ENCODE measurements at places on chromosomes 3 and 15.
A peak's percentile ranks its signal among the peaks of the same experiment; 100 is the strongest.

DNA sequence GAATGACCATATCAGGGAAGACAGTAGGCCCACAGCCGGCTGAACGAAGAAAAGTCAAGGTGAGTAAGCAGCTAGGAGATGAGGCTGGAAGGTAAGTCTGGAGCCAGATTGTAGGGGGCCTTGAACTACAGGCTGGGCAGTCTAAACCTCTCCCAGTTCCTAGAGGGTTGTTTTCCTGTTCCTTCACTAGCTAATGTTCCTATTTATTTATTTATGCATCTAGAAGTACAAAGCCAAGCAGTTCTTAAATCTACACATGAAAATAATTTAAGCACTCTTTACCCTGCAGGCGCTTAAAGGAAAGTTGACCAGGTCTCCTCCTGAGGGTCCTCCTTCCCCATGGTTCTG lies 3.7 kb downstream of the ACAA1 start:
- no peak overlapping the region for H3K4me3 ChIP-seq
- H3K27ac ChIP-seq = peak overlapping the region; percentile 64
- no peak for DNase-seq
- H3K27me3 ChIP-seq = no peaks in the 10 kb centered on the region

- no peak overlapping the region for H3K4me3 ChIP-seq
- DNase-seq = no peak
- H3K27me3 ChIP-seq = no peaks in the 10 kb centered on the region
- H3K27ac ChIP-seq = no peak overlapping the region
Observed at GRCh38 chr3:105140899-105141367, 225.8 kb upstream of the ALCAM start.

DNA sequence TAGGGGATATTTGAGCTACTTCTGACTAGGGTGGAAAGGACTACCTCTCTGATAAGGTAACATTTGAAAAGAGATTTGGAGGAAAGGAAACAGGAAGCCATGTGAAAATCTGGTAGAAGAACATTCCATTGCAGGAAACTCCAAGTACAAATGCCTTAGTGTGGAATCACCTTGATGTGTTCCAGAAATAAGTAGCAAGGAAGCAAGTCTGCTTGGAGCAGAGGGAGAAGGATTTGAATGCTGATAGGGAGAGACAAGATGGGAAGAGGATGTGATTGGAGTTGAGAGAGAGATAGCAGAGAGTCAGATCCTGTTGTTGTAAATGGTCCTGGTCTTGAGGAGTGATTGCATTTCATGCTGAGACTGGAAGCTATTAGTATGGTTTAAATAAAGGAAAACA lies 335.1 kb upstream of the DCBLD2 start:
- DNase-seq = no peak
- no peak overlapping the region for H3K27ac ChIP-seq

DNA sequence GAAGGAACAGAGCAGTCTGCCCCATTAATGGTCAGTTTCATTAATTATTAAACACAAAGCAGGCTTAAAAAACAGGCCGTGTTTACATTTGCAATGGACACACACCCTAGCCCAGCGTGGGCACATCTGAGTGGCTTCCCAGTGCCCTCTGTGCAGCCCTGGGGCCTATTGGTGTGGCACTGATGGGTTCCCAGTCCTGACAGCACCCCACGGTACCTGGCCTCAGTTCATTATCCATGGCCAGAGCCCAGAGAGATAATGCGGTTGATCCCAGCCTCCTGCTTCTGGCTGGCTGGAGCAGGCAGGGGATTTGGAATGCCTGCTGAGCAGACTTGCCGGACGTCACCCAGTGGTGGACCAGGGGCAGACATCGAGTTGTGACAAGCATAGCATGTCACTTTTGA lies 110.5 kb upstream of the ABHD17C start:
- no peak overlapping the region for H3K4me3 ChIP-seq
- no peaks in the 10 kb centered on the region for H3K36me3 ChIP-seq
- no peak for DNase-seq
- H3K27me3 ChIP-seq = no peaks in the 10 kb centered on the region
- H3K27ac ChIP-seq = no peak overlapping the region

- DNase-seq = no peak
- H3K4me3 ChIP-seq = no peak overlapping the region
- no peak overlapping the region for H3K27ac ChIP-seq
- no peaks in the 10 kb centered on the region for H3K4me1 ChIP-seq
Observed at GRCh38 chr15:81115054-81115939, 18.8 kb upstream of the CFAP161 start.

- no peaks in the 10 kb centered on the region for H3K36me3 ChIP-seq
- no peaks in the 10 kb centered on the region for H3K27me3 ChIP-seq
- no peak for DNase-seq
- peak overlapping the region; percentile 19 for H3K4me3 ChIP-seq
- H3K4me1 ChIP-seq = peaks cover 11% of the 10 kb centered on the region
Observed at GRCh38 chr15:100596792-100597191, 5.2 kb downstream of the LINS1 start.

DNA sequence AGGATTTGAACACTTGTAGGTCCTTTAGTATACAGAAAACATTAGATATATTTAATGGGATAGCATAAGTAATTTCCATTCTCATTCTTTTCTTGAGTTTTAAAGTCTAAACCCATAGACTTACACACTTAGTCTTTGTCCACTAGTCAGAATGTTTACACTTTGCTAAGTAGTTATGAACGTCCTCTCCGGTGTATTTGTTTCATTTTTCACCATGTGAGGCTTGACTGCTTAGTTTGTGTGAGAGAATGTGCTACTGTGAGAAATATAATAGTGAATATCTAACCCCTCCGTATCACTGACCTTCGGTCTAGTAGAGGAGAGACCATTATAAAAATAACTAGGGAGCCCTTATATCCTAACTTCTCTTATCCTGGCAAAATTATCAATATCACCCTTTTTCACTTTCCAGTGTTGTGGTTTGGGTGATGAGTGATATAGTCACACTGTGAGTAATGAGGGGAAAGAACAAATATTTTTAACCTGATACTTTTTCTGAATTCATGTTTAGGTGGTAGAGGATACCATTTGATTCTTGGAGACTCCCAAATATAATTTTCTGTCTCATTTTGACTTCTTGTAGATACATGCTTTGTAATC lies 122.4 kb downstream of the UBE2E2 start:
- H3K4me1 ChIP-seq = no peaks in the 10 kb centered on the region
- H3K27me3 ChIP-seq = no peaks in the 10 kb centered on the region
- no peak overlapping the region for H3K27ac ChIP-seq
- H3K36me3 ChIP-seq = no peaks in the 10 kb centered on the region

Measured in breast epithelium (tissue), 4 donors.